ENCODE measurements at places on chromosomes 1 and 21. TPM values are rescaled to one million over a fixed set of nuclear protein-coding genes. Genes with fewer than 3 reads are reported as not detected.

- no peak for DNase-seq
Observed at GRCh38 chr1:67551375-67551774, 121.2 kb upstream of the SERBP1 start.

DNA sequence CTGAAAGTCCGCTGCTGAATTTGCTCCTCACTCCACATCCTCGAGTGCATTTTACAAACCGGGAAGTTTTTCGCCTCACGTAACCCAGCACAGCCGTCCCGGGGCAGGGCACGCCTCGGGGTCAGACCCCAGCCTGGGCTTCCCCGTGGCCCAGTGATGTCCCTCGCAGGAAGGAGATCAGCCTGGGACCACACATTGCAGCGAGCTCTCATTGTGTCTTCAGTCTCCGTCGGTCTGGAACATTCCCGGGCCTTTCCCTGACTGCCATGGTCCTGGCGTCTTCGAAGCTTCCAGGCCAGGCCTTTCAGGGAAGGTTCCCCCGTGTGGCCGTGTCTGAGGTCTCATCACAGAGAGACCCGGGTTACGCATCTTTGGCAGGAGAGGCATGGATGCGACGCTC, 43.5 kb downstream of the MORN1 start:
- DNase-seq, result no peak

GRCh38 chr1:4702464-4702863, 48.1 kb downstream of the AJAP1 start:
- DNase-seq, result no peak

DNA sequence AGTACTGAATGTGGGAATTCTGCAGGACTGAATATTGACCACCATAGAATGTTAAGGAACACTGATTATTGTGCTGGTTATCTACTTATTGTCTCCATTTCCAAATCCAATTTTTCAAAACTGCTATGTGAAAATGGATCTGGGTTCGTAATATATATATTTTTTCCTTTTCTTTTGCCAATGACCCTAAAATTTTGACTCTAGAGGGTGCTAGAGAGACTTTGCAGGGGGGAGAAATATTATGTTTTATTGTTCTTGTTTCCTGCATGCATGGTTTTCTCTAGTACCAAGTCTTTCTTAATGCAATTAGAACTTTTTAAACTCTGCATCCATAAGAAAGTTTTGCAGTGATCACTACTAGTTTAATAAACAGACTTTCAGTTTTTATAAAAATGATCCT, 1256.9 kb downstream of the BRINP3 start:
- DNase-seq, result no peak

- DNase-seq, result peak; percentile 93
Observed at GRCh38 chr1:6052543-6053205, 7.0 kb downstream of the KCNAB2 start.

DNA sequence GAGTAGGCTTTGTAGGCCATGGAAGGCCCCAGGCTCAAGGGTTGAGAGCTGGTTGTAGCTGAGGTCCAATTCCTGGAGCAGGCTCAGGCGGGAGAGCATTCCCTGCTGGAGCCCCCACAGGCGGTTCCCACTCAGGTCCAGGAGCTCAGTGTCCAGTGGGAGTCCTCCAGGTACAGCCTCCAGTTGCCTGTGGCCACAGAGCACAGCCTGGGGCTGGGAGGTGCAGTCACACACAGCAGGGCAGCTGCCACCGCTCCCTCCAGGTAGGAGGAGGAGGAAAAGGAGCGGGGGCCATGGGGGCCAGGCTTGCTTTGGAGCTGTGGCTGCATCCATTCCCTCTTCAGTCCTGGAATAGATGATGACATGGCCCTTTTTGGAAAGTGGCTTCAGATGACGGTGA, 2.8 kb downstream of the LINGO4 start:
- DNase-seq, result no peak

- DNase-seq, result no peak
Observed at GRCh38 chr1:31672986-31673385, 28.3 kb upstream of the PEF1 start.

DNA sequence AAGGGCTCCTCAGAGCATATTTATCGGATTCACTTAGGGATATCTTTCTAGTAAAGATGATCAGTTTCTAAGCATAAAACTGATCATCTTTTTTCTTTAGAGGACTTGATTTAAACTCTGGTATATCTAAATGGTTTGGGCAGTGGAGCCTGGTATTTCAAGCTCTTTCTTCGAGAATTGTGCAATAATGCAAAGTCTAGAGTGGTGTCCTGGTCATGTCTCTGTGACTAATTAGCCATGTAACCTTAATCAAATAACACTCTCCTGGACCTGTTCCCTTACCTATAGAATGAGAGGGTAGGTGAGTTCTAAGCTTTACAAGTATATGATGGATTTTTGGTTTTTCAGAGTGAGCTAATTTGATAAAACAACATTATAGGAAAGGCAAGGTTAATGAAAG, 225.2 kb downstream of the RPS6KC1 start:
- DNase-seq, result no peak

- peak; percentile 94 for DNase-seq
Observed at GRCh38 chr21:45981151-45982091, at the start of gene COL6A1. Gene COL6A1, plus strand, starts transcription at chr21:45981770. Its CDS starts 81 bp downstream, at chr21:45981851.

ACKR1 gene
- polyA plus RNA-seq, result not detected

AKIRIN1 gene
- 138 TPM for polyA plus RNA-seq

CTSE gene
- polyA plus RNA-seq, result not detected

RGS4 gene
- polyA plus RNA-seq, result 10.0 TPM

Measured in cardiac muscle cell (in vitro differentiated cells and primary cell).